T-helper 2 cell treated with Interferon-gamma antibody and Interleukin-4, amounts not matched to agents 5 μg/mL and 100 μg/mL, for 36 hours (primary cell): ENCODE measurements at places on chromosomes 1 and 21.

- no peak overlapping the region for H3K27ac ChIP-seq
- no peak overlapping the region for H3K4me3 ChIP-seq
- no peak for DNase-seq
- H3K27me3 ChIP-seq, result no peaks in the 10 kb centered on the region
These were observed 31.7 kb downstream of the PGM1 start for GRCh38 chr1:63624911-63625310.

GRCh38 chr1:204842892-204843291 lies 27.8 kb upstream of the NFASC start:
- H3K4me1 ChIP-seq, result no peaks in the 10 kb centered on the region
- no peak for DNase-seq
- peaks cover 3% of the 10 kb centered on the region for H3K27me3 ChIP-seq
- no peaks in the 10 kb centered on the region for H3K36me3 ChIP-seq
- no peak overlapping the region for H3K4me3 ChIP-seq

DNA sequence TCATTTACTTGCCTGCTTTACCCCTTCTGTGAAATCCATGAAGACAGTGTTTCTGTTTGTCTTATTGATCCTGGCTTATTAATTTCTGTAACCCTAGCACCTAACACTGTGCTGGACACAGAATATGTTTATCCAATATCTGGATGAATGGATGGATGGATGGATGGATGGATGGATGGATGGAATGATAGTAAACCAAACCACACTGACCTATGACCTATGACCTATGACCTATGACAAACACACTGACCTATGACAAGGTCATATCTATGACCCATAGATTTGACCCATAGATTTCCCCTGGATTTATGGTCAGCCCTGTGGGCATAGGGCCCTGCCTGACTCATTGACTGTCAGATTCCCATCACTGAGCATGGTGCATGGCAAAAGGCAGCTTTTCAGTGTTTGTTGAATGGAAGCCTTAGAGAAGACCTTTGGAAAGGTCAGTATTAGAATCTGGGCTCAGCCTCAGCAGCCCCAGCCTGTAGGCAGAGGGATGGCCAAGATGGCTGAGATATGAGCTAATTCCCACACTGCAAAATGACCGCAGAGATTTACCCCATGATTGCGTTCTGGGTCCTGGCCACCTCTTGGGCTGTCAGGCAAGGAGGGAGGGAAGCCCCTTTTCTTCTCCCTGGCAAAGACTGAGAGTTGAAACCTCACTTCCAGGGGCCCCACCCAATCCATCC lies 24.6 kb downstream of the IGSF21 start:
- H3K27me3 ChIP-seq, result no peaks in the 10 kb centered on the region
- H3K36me3 ChIP-seq, result no peaks in the 10 kb centered on the region
- H3K4me1 ChIP-seq, result no peaks in the 10 kb centered on the region
- no peak for DNase-seq
- no peak overlapping the region for H3K27ac ChIP-seq
- no peak overlapping the region for H3K4me3 ChIP-seq

- H3K36me3 ChIP-seq, result peaks cover 2% of the 10 kb centered on the region
These were observed 4.3 kb downstream of the HSF2BP start for GRCh38 chr21:43654806-43655489.

- no peaks in the 10 kb centered on the region for H3K36me3 ChIP-seq
- no peak for DNase-seq
- H3K27ac ChIP-seq, result no peak overlapping the region
- H3K4me1 ChIP-seq, result no peaks in the 10 kb centered on the region
These were observed 63.7 kb downstream of the WLS start for GRCh38 chr1:68168545-68169171.

DNA sequence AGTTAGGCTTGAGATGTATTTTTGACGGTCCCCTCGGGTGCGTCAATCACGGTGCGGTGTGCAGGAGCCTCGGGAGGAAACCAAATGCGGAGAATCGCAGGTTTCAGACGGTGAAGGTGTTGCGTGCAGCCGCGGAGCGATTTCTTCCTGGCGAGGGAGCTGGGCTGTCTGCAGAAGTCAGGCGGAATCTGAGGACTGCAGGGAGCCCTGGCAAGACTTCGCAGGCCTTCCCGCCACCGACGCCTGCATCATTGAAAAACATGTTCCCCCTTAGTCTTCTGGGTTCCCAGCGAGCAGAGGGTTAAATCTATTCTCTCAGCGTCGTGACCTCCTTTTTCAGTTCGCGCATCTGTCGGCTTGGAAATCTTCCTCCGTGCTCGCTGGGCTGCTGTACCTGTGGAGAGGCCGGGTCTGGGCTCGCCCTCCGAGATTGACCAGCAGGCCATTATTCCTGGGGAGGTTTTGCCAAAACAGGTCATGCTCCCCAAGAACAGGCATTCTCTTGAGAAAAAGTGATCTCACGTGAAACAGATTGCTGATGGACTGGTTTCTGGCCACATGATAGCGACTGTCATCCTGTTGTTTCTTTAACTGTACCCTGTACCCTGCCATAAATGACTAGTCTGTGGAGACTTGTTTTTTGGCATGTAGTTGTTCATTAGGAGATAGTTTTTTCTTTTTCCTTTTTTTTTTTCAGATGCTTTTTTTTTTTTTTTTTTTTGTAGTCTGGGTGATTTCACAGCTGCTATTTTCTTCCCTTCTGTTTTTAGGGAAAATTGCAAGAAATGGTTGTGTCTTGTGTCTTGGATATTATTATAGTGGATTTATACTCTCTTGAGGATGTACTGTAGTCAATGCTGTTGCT lies 894 bp downstream of the EPB41 start:
- peak; percentile 30 for DNase-seq
- H3K36me3 ChIP-seq, result peaks cover 10% of the 10 kb centered on the region
- H3K4me3 ChIP-seq, result peak overlapping the region; percentile 96
- peaks cover 36% of the 10 kb centered on the region for H3K4me1 ChIP-seq

GRCh38 chr1:215376544-215377264 lies 190.4 kb upstream of the KCTD3 start:
- no peak for DNase-seq
- H3K4me1 ChIP-seq, result no peaks in the 10 kb centered on the region
- no peak overlapping the region for H3K4me3 ChIP-seq

DNA sequence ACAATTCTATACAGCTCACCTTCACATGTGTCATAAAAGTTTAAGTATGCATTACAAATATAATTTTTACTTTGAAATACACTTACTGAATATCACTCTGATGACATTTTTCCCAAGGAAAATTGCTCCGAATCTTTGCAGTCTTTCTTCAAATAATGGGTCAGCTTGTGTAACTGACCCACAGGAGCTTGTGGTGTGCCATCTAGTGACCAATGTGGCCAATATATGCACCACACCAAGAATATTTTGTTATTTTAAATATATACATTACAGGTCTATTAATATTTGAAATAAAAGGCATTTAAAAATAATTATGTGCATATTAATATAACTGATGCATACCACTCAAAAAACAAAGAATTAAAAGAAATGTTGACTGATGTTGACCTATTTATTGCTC lies 271.4 kb downstream of the TBX15 start:
- no peaks in the 10 kb centered on the region for H3K36me3 ChIP-seq
- H3K4me1 ChIP-seq, result no peaks in the 10 kb centered on the region
- H3K27me3 ChIP-seq, result no peaks in the 10 kb centered on the region
- H3K4me3 ChIP-seq, result no peak overlapping the region
- DNase-seq, result no peak
- no peak overlapping the region for H3K27ac ChIP-seq

DNA sequence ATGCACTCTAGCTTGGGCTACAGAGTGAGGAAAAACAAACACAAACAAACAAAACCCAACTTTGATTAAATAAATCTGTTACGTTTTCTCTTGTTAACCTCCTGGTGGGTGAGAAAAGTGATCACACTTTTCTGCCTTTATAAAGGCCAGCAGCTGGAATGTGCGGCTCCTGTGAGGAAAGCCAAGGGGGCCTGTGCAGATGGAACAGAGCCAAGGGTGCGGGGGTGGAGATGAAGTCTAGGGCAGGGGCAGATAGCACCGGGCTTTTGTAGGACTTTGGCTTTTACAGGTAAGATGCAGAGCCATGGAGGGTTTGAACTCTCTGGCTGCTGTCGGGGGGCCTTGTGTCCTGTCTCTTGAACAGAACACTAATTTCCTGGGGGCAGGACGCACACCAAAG lies 40.7 kb upstream of the GPR37L1 start:
- H3K36me3 ChIP-seq, result no peaks in the 10 kb centered on the region
- peaks cover 5% of the 10 kb centered on the region for H3K27me3 ChIP-seq
- H3K27ac ChIP-seq, result no peak overlapping the region

DNA sequence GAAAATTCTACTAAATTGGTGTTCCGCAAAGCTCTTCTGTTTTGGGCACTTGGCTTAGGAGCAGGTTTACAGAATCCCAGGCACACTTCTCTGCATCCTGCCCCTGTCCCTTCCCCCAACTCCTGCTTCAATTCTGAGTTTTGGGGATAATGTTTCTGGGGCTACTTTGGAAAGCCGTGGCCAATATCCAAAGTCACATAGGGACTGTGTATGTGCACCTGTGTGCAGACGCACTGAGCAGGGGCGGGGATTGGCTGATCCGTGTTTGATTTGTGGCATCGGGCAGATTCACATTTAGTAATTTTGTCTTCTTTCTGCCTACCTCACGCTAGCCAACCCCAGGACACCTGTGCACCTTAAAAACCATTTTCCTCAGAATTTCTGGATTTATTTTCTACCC lies 491.9 kb downstream of the SIPA1L2 start:
- no peak overlapping the region for H3K4me3 ChIP-seq
- H3K27ac ChIP-seq, result no peak overlapping the region
- no peak for DNase-seq
- H3K36me3 ChIP-seq, result no peaks in the 10 kb centered on the region
- H3K27me3 ChIP-seq, result no peaks in the 10 kb centered on the region

DNA sequence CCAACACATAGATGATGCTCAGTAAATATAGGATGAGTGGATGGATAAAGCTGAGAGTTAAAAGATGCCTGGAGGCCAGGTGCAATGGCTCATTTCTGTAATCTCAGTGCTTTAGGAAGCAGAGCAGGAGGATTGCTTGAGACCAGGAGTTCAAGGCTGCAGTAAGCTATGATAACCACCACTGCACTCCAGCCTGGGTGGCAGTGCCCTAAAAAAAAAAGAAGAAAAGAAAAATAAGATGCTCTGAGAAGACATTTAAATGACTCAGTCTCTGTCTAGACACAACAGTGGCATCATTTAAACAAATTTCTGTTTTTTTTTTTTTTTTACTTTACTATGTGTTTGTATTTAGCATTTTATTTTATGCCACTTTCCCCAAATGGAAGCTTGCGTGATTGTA lies 25.3 kb upstream of the IL19 start:
- H3K4me1 ChIP-seq, result peaks cover 53% of the 10 kb centered on the region
- H3K27me3 ChIP-seq, result peaks cover 3% of the 10 kb centered on the region
- peaks cover 6% of the 10 kb centered on the region for H3K36me3 ChIP-seq
- no peak overlapping the region for H3K27ac ChIP-seq
- H3K4me3 ChIP-seq, result no peak overlapping the region

DNA sequence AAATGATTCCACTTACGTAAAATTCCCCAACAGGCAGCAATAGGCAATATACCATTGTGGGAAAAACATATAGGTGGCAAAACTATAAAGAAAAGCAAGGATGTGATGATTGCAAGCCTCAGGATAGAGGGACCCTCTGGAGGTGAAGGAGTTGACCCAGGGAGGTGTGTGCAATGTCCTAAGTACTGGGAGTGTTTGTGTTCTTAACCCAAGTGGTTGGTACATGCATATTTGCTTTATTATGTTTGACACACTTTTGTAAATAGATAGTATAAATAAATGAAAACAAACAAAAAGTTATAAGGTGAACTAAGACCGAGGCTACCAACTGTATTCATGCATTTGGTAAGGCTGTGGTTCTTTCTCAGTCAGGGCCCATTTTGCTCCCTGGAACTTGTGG lies 7.5 kb downstream of the MX1 start:
- no peak for DNase-seq
- peaks cover 89% of the 10 kb centered on the region for H3K36me3 ChIP-seq
- H3K27me3 ChIP-seq, result no peaks in the 10 kb centered on the region
- H3K27ac ChIP-seq, result no peak overlapping the region

DNA sequence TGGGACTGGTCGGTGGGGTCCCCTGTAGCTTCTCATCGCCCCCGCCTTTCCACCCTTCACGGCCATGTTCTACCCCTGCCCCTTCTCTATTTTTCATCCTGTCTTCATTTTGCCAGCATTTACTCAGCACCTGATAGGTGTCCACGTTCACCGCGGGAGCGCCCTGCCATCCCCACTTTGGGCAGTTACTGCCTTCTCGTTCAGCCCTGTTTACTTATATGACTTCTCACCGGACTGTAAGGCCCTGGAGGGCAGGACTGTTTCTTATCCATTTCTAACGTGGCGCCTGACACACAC lies 380 bp downstream of the MFN2 start:
- peak overlapping the region; percentile 92 for H3K4me3 ChIP-seq
- peak overlapping the region; percentile 98 for H3K27ac ChIP-seq
- peaks cover 30% of the 10 kb centered on the region for H3K4me1 ChIP-seq

GRCh38 chr1:160806109-160806665 lies 10.2 kb downstream of the LY9 start:
- peaks cover 48% of the 10 kb centered on the region for H3K36me3 ChIP-seq
- H3K4me3 ChIP-seq, result no peak overlapping the region
- peaks cover 11% of the 10 kb centered on the region for H3K4me1 ChIP-seq
- H3K27ac ChIP-seq, result no peak overlapping the region
- no peak for DNase-seq

DNA sequence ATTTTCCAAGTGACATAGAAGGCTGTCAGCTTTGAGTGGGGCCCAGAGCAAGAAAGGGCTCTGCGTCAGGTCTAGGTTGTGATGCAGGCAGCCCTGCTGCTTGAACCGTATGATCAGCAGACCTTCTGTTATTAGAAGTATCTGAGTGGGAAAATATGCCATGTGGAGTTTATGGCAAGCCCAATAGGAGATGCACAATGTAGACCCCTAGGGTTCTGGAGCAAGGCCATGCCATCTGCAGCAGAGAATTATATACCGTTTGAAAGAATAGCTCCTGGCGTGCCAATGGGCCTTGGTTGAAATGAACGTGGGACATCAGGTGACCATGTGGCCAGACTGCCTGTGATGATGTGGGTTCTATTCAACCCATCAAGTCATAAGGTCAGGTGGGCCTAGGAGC lies 44.1 kb upstream of the ZBTB18 start:
- peaks cover 13% of the 10 kb centered on the region for H3K4me1 ChIP-seq
- no peak overlapping the region for H3K27ac ChIP-seq
- no peak for DNase-seq
- no peak overlapping the region for H3K4me3 ChIP-seq

- no peaks in the 10 kb centered on the region for H3K36me3 ChIP-seq
- DNase-seq, result no peak
- no peak overlapping the region for H3K27ac ChIP-seq
- no peaks in the 10 kb centered on the region for H3K4me1 ChIP-seq
- peaks cover 3% of the 10 kb centered on the region for H3K27me3 ChIP-seq
- no peak overlapping the region for H3K4me3 ChIP-seq
These were observed 47.5 kb downstream of the ZNF697 start for GRCh38 chr1:119600561-119600960.

- H3K4me1 ChIP-seq, result peaks cover 28% of the 10 kb centered on the region
- peak overlapping the region; percentile 56 for H3K4me3 ChIP-seq
- H3K27ac ChIP-seq, result peak overlapping the region; percentile 47
- no peaks in the 10 kb centered on the region for H3K36me3 ChIP-seq
- peak; percentile 34 for DNase-seq
These were observed 105.9 kb upstream of the SLC45A1 start for GRCh38 chr1:8211883-8212579.

- H3K27me3 ChIP-seq, result no peaks in the 10 kb centered on the region
- no peak overlapping the region for H3K27ac ChIP-seq
- H3K36me3 ChIP-seq, result peaks cover 17% of the 10 kb centered on the region
- H3K4me1 ChIP-seq, result peaks cover 14% of the 10 kb centered on the region
- DNase-seq, result no peak
These were observed 29.6 kb downstream of the TSNAX start for GRCh38 chr1:231557898-231558707.

GRCh38 chr1:33624261-33624990 lies 152.0 kb downstream of the ZSCAN20 start:
- no peak for DNase-seq
- H3K27ac ChIP-seq, result no peak overlapping the region
- H3K36me3 ChIP-seq, result no peaks in the 10 kb centered on the region
- H3K4me1 ChIP-seq, result no peaks in the 10 kb centered on the region
